ENCODE measurements at places on chromosomes 11 and 22.

DNA sequence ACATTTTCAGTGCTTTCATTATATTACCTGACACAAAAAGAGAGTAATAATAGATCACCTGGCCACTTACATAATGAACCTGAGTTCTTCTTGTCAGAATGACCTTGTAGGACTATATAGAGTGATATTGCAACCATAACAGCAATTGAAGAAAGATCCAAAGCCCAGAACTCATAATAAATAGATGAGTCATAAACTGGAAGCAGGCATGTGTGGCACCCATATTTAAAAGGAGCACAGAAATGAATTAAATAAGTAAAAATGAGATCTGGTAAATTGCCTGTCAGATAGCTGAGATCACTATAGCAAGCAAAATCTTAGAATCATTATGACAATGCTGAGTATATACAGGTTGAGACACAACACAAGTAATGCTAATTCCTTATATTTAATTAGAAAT is 331.8 kb downstream of the AASDHPPT start:
- no peak for DNase-seq

DNA sequence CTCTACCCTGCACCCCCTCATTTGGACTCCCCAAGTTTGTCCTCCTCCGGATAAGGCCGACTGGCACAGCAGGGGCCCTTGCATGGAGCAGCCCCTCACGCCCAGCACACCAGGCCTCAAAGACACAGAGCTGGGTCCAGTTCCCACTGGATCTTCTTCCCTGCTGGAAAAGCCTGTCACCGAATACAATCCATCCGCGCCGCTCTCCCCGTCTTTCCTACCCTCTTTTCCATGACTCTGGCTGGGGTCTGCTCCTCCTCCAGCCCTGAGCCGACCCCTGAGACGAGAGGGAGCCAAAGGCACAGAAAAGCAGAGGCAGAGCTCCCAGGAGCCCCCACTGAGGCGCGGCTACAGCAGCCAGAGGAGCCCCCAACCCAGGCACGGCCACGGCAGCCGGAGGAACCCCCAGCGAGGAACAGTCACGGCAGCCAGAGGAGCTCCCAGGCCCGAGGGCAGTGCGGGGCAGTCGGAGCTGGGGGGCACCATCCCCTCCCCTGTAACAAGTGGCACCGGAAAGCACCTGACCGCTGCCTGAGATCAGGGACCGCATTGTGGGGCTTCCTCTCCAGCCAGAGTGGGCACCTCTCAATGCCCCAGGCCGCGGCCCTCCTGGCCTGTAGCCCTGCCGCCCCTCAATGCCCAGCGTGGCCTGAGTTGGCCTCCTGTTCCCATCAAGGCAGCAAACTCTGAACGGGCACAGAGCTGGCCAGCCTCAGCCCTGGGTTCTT is 12.0 kb downstream of the ALG12 start:
- no peak for DNase-seq

DNA sequence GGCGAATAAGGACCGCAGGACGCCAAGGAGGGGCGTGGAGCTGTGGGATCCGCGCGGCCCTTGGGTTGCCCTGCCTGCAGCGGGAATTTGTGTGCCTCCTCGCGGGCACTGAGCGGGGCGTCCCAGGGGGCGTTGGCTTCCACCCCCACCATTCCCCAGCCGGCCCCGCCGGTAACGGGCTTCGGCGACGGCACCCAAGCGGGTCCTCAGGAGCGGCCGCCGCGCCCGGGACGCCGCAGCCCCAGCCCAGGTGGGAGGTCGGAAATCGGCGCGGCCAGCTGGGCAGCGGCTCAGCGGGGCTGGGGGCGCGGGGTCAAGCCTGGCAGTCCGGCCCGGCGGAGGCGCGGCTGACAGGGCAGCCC is 320 bp downstream of the CLTCL1 start:
- peak; percentile 40 for DNase-seq

- DNase-seq = no peak
Observed at GRCh38 chr22:40499209-40499623, 128.8 kb downstream of the SGSM3 start.

GRCh38 chr22:34814260-34815025 is 251.5 kb upstream of the ISX start:
- no peak for DNase-seq

DNA sequence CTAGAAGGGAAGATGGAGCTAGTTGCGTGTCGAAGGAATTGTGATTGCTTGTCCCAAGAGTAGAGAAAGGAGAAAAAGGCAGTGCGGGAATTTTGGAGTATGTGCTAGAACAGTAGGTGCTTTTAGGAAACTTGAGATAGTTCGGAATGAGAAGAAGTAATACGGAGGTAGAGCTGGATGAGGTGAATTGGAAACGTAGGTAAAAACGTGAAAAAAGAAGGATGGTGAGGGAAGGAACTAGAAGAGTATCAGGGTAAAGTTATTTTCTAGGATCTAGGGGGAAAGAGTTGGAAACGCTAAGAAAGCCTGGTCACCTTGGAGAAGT is 1.4 kb downstream of the CEP57 start:
- no peak for DNase-seq

DNA sequence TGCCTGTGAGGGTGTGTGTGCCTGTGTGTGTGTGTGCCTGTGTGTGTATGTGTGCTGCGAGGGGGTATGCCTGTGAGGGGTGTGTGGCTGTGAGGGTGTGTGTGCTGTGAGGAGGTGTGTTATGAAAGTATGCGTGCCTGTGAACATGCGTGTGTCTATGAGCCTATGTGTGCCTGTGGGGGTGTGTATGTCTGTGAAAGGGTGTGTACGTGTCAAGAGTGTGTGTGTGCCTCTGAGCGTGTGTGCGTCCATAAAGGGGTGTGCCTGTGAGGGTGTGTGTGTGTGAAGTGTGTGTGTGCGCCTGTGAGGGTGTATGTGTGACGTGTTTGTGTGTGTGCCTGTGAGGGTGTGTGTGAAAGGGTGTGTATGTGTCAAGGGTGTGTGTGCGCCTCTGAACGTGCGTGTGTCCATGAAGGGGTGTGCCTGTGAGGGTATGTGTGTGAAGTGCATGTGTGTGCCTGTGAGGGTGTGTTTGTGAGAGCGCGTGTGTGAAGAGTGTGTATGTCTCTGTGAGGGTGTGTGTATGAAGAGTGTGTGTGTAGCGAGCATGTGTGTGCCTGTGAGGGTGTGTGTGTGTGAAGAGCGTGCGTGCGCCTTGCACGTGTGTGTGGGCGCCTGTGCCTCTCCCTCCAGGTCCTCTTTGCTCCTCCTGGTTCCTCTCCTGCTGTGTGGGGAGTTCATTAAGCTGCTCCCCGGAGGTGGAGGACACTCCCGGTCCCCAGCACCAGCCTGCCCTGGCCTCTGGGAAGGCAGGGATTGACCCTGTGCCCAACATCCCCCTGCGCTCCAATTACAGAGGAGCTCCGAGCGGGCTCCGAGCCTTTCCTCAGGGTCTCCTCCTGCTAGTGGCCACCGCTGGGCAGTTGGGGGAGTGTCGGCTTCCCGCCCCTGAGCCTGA is 53.3 kb downstream of the CACNA1I start:
- no peak for DNase-seq

DNA sequence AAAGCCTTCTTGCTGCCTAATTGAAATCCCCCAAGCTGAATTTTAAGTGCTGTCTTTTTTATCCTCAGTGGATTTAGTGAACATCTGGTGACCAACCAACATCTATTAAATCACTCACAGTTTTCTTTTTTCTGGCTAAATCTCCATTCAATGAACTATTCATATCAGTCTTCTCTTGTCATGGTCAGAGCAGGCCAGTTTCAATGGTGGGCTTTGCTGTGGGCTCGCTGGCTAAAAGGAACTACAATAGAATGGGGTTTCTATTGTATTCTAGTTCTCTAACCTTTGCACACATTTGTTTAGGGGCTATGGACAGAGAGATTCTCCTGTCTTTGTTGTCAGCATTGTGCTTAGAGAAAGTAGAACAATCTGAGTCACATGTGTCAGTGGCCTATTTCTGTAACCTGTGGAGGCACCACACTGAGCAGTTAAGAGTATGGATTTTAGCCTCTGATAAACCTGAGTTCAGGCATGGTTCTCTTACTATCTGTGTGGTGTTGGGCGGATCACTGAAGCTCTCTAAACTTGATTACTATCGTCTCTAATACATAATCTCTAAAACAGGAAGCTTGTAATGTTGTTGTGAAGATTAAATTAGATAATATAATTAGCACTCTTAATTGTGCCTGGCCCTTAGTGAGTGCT is 94.2 kb upstream of the CADM1 start:
- DNase-seq = no peak

DNA sequence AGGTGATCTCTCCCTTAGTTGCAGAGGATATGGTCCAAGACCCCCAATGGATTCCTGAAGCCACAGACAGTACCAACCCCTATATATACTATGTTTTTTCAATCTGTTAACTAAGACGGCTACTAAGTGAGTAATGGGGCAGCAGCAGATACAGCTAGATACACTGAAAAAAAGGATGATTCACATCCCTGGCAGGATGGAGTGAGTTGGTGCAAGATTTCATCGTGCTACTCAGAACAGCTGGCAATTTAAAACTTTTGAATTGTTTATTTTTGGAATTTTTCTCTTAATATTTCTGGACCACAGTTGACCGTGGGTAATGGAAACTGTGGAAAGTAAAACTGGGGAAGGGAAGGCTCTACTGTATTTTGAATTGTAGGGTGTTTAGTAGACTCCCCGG is 17.0 kb upstream of the TMEM218 start:
- no peak for DNase-seq

GRCh38 chr11:103987629-103988594 is 48.5 kb upstream of the DDI1 start:
- no peak for DNase-seq

DNA sequence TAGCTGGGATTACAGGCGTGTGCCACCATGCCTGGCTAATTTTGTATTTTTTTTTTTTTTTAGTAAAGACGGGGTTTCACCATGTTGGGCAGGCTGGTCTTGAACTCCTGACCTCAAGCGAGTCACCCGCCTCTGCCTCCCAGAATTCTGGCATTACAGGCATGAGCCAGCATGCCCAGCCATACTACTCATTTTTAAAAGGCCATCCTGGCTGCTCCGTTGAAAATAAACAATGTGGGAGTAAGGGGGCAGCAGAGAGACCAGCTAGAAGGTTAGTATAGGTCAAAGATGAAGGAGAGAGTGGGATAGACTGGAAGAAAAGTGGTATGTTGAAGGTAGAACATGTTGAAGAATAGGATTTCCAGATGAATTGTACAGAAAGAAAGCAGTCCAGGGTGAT is 17.6 kb upstream of the LIN7C start:
- no peak for DNase-seq

DNA sequence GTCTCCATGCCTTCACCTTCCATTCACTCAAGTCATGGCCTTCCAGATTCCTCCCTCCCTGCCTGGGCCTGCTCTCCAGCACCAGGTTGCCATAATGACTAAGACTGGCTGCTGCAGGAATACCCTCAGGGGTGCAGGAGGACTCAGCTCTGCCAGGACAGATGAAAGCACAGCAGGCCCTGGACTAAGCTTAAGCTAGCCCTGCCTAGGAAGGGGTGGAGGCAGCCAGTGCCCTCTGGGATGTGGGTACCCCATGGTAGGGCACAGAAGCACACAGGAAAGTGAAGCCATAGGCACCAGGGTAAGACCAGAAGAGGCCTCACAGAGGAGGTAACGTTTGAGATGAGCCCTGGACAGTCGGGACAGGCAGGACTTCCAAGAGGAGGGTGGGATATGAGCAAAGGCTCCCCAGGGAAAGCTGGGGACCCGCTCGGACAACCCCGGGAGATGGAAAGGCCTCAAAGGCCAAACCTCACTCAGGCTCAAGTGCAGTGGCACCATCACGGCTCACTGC is 3.0 kb upstream of the RIN1 start:
- no peak for DNase-seq

GRCh38 chr11:66421492-66422205 is 814 bp downstream of the NPAS4 start:
- peak; percentile 86 for DNase-seq

- DNase-seq = peak; percentile 12
Observed at GRCh38 chr11:2776351-2777061, 76.7 kb upstream of the KCNQ1OT1 start.

GRCh38 chr11:42631220-42631843 is 680.5 kb upstream of the API5 start:
- DNase-seq = no peak

GRCh38 chr11:46281371-46281831 is 3.9 kb downstream of the CREB3L1 start:
- no peak for DNase-seq

DNA sequence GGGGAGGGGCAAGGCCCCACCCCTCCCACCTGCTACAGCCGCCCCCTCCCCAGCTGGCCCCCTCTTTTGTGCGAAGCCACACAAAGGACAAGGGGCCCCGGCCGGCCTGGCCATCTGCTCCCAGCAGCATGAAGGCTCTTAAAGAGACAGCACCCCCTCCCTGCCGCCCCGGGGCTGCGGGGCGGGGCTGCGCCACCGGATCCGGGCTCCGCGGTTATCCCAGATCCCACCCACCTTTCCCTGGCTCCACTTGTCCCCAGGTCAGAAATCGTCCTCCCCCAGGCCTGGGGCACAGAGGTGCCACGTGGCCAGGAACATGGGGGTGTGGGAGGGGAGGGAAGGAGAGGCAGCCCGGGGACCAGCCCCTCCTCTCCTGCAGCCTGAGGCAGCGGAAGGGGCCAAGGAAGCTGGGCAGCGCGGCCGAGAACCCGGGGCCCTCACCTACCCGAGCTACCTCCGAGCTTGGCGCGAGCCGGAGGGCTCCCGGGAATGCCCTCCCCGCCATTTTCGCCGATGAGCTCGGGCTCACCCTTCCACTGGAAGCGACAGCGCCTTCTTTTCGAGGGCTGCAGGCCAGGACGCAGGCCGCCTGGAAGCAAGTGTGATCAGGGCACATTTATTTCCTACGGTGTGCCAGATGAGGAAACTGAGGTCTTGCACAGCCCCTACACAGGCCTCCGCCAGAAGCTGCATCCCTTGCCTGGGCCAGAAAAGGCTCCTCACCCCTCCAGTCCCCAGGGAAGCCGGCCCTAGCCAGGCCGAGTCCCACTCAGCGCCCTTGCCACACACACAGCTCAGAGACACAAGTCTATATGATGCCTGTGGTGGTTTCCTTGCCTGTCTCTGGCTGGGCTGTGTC is 2.5 kb upstream of the RCOR2 start:
- DNase-seq = no peak

DNA sequence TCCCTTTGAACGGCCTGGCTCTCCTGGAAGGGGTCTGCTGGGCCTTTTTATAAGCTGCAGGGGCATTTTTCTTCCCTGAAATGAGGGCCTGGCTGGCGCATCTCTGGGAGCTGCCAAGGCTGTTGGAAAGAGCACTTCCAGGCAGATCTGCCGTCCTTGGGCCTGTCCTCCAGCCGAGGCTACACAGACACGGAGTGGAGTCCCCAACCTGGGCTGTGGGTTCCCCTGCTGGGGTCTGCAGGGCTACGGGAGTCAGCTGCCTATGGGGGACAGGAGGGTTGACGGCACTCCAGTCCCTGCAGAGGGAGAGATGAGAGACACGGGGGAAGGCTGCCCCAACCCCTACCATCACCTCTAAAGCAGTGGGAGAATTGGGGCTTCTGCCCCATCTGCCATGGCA is 606.6 kb downstream of the TBC1D22A start:
- no peak for DNase-seq

DNA sequence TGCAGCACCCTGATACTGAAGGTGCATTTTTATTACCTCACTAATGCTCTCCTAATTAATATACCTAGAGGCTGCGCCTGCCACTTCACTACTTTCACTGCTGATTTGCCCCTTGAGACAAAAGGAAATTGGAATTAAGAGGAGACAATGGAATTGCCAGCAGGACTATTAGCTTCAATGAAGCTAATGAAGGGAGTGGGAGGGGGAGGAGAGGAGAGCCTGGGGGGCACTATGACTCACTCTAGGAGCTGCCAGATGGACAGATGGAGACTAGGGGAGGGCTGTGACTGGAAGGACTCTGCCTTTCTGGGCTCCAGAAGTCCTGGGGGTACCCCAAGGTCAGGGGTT is 102.8 kb upstream of the DRD2 start:
- no peak for DNase-seq

GRCh38 chr11:729492-730074 is 17.7 kb upstream of the TALDO1 start:
- DNase-seq = no peak
